D721Med (cell line): ENCODE measurements at places on chromosomes 16 and 17.

DNA sequence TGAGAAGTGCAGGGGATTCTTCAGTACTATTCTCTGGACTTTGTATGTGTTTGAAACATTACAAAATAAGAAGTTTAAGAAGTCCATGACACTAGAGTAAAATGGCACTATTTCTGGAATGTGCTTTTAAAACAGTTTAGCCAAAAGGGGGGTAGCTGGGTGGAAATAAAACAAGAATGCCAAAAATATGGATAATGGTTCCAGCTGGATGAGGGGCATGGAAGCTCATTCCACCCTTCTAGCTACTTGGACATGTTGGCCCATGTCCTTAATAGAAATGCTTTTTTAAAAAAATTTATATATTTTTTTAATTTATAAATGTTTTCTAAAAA is 13.1 kb downstream of the ZC3H7A start:
- no peak for DNase-seq

DNA sequence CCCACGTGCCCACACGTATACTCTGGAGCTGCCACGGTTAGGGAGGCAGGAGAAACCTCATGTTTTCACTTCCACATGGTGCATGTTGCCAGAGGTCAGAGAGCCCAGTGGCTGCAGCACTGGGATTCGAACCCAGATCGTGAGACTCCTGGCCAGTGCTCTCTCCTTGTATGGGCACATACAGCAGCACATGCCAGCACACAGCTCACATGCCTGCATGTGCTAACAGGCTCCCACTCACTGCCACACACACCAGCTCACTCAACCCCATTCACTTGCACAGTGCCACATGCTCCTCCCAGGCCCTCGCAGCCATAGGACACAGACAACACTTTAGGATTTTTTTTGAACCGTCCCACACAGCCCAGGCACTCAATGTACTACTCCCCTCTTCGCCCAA is 49.5 kb upstream of the MRPS23 start:
- DNase-seq = no peak

- no peak for DNase-seq
Observed at GRCh38 chr16:4373356-4373908, 1.8 kb downstream of the VASN start.

DNA sequence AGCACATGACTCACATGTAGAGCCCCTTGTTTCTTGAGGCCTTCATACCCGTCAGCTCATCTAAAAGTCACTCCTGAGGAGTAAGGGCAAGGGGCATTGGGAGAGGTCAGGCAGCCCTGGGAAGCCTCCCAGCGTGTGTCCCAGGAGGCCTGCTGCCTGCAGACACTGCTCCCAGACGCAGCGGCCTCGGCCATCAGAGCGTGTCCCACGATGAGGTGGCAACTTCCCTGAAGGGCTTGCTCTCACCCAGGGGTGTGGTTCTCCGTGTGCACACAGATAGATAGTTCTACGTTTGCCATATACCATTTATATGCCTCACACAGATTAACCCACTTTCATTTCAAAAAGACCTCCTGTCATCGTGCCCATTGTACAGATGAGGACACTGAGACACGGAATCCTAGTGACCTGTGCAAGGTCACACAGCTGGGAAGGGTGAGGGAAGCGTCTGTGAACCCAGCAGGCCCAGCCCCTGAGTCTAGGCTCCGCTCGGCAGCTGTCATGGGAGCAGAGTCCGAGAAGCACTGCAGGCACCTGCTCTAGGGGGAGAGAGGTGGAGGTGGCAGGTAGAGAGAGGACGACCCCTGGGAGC is 8.3 kb downstream of the TUBB3 start:
- DNase-seq = no peak

DNA sequence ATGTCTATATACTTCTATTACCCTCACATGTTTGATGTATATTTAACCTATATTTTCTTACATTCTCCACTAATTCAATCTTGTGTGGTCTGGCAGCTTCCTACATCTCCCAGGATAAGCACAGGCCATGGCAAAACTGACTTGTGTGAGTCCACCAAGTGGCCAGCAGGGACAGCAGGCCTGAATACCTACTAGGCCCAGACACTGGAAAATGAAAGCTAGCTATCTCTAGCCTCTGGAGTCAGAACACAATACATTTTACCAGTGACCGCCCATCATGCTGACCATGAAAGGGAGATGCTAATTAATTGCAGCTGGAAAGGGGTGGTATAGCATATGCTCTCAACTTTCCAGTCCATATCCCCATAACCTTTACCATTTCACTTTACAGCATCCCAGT is 132.3 kb downstream of the PCTP start:
- DNase-seq = no peak

DNA sequence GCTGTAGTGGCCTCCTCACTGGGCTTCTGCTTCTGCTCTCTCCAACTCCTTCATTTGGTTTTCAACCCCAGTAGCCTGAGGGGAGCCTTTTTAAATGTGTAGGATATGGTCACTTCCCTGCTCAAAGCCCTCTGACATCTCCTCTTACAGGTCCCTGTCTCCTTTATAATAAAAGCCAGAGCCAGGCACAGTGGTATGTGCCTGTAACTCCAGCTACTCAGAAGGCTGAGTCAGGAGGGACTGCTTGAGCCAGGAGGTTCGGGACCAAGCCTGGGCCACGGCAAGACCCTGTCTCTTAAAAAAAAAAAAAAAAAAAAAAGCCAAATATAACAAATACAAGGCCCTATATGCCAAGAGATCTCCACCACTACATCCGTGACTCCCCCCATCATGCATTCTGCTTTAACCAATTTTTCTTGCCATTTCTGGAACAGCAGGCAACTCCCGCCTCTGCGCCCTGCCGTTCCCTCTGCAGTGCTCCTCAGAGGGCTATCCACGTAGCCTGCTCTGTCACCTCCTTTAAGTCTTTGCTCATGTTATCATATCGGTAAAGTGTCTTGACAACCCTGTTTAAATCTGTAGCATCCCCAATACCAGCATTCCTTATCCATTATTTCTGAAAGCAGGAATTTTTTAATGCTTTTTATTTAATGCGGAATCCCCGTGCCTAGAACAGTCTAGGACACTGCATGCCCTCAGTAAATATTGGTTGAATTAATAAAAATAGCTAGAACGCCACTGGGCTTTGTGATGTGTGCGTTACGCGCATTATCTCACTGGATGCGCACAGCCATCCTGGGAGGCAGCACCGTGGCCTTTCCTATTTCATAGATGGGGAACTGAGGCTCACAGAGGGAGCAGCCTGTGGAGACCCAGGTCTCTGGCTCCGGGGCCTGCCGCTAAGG is 9.5 kb downstream of the ZNF771 start:
- DNase-seq = no peak

DNA sequence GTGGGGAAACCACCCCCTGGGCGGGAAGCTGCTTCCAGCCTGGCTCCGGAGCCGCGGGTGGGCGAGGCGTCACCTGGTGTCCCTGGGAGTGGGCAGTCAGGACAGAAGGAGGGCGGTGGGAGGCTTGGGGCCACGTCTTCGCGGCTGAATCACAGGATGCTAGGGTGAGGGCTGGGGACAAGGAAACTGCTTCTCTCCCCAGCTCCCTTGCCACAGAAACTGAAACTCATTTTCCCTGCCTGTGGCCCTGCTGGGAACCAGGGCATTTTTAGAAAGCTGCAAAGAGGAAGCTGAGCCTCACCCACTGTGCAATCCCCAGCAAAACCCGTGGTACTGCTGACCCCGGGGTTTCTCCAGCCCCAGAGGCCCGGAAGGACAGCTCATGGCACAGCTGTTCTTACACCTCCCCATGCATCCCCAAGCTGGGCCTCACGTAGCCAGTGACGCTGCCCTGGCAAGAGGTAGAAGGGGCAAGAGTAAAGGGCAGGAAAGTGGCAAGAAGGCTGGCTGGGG is 8.2 kb downstream of the RHBDF2 start:
- DNase-seq = no peak

DNA sequence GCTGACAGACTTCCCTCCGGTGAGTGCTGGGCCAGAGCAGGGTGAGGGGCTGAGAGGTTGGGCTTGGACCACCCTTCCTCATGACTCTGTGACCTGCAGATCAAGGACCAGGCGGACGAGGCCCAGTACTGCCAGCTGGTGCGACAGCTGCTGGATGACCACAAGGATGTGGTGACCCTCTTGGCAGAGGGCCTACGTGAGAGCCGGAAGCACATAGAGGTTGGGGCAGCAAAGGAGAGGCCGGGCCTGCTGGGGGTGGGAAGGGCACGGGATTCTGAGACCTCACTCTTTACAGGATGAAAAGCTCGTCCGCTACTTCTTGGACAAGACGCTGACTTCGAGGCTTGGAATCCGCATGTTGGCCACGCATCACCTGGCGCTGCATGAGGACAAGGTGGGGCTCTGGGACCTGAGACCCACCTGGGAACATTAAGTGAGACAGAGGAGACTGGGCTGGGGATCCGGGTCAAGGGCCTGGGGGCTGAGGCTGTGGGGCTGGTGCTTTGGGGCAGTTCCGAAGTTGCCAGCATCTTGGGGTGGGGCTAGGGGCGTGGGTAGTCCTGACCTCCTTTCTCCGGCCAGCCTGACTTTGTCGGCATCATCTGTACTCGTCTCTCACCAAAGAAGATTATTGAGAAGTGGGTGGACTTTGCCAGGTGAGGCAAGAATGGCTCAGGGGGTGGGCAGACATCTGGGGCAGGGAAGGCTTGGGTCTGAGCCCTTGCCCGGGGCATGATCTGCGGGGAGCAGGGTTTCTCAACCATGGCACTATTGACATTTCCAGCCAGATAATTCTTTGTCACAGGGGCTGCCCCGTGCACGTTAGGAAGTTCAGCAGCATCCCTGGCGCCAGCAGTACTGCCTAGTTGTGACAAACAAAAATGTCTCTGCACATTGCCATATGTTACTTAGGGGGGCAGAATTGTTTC is 2.2 kb downstream of the BCKDK start:
- no peak for DNase-seq

GRCh38 chr17:20026960-20027359 is 17.8 kb downstream of the SPECC1 start:
- DNase-seq = no peak

DNA sequence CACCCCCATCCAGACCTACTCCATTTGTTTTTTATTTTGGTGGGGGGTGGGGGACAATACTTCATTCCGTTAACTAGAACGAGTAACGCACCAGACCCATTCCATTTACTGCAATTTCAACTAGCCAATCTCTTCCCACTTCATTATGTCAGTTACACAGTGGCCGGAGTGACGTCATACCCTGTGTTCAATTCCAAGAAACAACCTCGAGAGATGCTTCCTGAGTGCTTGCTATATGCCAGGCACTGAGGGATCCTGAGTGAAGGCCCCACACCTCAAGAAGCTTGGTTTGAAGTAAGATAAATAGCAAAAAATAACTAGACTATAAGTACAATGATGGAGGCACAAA is 9.1 kb upstream of the SIAH1 start:
- DNase-seq = no peak

- DNase-seq = no peak
Observed at GRCh38 chr17:33941744-33942143, 313.3 kb upstream of the CCL2 start.

DNA sequence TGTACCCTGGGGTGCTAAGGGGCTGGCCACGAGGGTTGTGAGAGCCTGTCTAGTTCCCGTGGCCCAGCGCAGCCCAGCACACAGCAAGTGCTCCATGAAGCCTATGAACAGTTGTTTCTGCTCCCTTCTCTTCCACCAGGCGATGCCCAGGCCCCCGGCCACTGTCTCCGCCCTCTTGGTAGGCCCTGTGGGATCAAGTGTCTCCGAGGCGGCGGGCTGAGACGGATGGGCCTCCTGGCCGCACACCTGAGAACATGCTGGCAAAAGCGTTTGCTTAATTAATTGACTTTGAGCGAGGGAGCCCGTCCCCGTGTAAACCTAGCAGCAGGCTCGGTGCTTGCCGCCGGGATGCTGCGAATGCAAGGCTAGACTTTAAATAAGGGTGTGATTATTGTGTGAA is 129.7 kb upstream of the GSE1 start:
- DNase-seq = no peak

GRCh38 chr17:64694207-64694606 is 32.1 kb upstream of the SMURF2 start:
- no peak for DNase-seq

DNA sequence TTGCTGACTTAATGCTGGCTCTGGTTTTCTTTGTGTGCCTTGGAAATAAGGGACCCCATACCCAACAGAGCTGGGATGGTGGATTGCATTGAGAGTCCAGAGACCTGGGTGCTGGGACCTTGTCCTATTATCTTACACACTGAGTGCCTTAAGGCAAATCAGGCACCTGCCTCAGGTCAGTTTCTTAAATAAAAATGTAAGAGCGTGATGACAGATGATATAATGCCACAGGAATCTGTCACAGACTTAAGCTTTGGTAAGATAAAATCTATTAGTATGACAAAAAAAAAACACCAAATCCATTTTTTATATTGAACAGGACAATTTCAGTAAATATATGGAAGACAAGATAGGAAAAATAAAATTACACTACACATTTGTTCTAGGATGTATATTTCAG is 1.6 kb downstream of the MT1A start:
- no peak for DNase-seq

DNA sequence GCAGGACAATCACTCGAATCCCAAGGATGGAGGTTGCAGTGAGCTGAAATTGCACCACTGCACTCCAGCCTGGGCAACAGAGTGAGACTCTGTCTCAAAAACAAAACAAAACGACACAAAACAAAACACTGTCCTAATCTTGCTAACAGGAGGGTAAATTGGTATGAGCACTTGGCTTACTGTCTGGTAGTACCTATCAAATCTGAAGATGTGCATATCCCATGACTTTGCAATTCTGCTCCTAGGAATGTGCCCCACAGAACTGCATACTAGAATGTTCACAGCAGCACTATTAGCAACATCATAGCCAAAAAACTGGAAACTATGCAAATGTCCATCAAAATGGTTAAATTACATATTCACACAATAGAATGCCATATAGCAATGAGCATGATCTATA is 15.7 kb downstream of the MTSS2 start:
- DNase-seq = no peak

DNA sequence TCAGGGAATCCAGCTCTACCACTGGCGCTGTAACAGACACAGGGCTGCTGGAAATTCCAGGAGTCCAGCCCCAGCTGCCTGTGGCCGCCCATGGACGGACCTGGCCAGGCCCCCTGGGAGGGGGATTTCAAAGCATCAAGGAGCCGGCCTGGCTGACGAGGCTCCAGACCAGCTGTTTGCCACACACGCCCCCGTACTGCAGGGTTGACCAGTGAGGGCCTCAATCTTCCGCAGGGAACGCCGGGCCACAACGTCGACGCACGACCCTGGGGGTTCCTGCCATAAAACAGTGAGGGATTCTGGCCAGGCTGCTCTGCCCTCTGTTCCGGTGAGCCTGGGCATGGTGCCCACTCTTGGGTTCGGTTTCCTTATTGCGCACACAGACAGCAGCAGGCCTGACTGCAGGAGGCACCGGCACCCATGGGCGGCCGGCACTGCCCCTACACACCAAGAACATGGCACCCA is 3.7 kb downstream of the LMF1 start:
- no peak for DNase-seq

DNA sequence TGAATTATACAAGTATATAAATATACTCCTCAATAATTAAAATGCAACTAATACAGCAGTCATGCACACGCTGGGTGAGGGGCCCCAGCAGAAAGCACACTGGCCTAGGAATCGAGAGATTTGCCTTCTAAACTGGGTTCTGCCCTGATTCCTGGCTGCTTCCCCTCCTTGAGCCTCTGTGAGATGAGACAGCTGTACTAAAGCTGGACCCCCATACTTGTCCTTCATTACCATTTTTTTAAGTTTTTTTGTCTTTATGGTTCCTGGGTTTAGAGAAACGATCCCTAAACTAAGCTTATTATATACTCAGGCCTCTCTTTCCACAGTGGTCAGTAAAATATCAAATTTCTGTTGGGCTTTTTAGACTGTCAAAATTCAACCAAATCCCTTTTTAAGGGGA is 195.1 kb upstream of the DYNLRB2 start:
- DNase-seq = no peak

GRCh38 chr16:13957197-13958078 is 37.5 kb downstream of the ERCC4 start:
- no peak for DNase-seq
